ENCODE measurements at places on chromosomes 6 and 20. TPM values are rescaled to one million over a fixed set of nuclear protein-coding genes. Genes with fewer than 3 reads are reported as not detected.

DNA sequence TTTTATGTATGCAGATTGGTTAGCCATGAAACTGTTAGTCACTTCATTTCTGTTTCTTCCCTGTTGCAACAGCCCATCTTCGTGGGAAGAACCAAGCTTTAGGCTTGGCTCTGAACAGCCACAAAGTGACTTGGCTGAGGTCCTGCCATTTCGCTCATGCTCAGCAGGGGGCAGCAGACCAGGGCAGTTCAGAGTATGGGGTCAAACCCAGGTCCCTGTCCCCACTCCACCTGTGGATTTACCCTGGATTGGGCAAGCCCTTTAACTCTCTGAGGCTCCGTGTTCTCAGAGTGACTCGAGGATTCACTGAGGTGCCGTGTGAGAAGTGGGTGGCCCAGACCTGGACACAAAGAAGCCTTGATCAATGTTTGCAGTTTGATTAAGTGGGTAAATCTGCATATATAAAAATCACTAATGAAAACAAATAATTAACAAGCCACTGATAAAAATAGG, 19.8 kb upstream of the MAP1LC3A start:
- DNase-seq, result no peak

The TRDN gene
- 5.1 TPM for total RNA-seq

- no peak for DNase-seq
Measured at GRCh38 chr20:12764851-12765250, 243.9 kb upstream of the SPTLC3 start.

GRCh38 chr6:35425284-35425683, 26.9 kb upstream of the FANCE start:
- DNase-seq, result peak; percentile 31

The MAFB gene
- total RNA-seq, result 14.2 TPM

The SERINC3 gene
- 112 TPM for total RNA-seq

DNA sequence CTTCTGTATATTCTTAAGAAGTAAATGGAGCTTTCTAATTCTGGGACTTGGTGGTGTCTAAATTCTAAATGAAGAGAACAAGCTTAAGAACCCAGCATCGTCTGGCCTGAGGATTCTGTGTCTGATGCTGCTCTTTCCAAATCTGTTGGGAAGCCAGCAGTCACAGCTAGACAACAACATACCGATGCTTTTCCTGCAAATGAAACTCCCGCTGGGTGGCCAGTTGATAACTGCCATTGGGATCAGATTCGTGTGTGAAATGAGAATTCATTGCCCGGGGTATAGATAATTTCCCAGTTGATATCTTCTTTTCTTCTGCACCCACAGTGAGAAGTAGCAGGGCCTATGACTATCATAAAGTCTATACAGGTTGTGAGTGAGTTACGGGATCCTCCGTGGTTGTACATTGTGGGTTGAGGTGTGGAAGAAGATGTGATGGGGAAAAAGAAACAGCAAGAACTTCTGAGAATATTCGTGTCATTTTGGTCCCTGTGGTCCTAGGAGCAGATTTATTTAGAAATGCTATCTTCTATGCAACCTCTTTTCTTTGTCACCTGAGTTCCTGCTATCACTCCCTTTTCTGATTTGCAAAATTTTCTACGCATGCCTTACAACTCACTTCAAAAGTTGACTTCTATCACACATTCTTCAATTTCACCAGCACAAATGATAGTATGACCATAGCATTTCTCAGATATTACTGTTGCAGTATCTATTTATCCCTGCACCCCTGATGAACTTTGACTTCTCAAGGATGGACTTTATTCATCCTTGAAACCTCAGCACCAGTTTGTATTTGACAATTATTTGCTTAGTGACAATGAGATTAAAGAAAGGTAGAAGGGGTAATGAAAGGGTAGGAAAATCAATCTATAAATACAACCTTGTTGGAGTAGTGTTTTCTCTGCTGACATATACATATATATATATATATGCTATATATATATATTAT, 10.4 kb downstream of the NOX3 start:
- no peak for DNase-seq

- DNase-seq, result peak; percentile 45
Measured at GRCh38 chr6:50925981-50926380, 107.3 kb downstream of the TFAP2B start.

The F13A1 gene
- 299 TPM for total RNA-seq

The SAMD5 gene
- 21.2 TPM for total RNA-seq

DNA sequence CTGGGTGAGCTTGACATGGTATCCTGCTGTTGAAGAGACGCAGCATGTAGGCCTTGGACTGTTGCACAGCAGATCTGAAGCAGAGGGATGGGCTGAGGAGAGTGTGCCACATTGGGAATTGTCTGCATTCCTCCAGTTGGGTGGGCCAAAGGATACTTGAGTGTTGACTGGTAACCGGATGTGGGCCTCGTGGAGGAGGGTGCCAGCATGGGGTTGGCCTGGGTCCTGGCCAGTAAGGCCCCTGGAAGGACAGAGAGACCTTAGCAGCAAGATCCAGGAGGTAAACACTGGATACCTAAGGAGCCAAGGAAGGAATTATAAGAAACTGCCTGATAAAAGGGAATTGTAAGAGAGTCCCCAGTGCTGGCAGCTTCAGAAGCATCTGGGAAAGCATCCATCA, 76.9 kb downstream of the FIG4 start:
- no peak for DNase-seq

- no peak for DNase-seq
Measured at GRCh38 chr6:127119102-127120022, 891 bp downstream of the RSPO3 start.

DNA sequence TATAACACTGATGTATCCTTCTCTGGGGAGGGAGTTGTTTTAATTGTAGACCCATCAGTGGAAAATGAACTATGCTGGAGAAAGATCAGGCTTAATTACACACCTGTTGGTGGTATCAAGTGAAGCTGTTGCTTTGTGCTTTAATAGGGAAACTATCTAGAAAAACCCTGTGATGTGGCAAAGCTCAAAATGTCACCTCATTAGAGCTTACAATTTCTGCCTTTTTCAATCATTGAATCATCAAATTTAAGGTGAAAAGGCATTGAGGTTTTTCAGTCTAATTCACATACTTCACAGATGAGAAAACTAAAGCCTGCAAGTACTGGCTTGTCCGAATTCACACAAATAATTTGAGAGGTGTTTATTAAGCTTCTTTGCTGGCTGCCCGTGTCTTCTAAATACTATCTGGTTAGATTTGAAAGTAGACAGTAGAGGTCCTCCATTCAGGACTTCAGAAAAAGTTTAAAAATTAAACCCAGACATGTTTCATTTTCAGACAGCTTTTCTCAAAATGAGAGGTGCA, 143.3 kb upstream of the MAP3K7 start:
- no peak for DNase-seq

The C20orf141 gene
- total RNA-seq, result not detected

The RBM24 gene
- 25.0 TPM for total RNA-seq

The DOP1A gene
- total RNA-seq, result 31.8 TPM

GRCh38 chr6:5657684-5658430, 348.9 kb downstream of the NRN1 start:
- no peak for DNase-seq

DNA sequence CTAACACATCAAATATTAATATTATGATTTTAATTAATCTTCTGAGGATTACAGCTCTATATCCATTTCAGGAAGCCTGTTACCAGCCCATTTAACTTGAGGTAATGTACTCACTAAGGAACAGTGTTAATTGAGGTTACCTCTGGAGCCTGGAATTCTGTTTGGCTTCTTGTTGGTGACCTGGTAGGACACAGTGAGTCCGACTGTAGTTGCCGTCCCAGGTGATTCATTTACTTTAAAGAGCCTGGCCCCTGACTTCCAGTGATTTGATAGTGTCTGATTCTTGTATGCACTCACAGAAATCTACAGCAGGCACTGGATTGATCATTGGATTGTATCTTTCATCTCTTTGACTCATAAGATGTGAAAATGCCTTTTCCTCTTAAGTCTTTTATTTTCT, 34.0 kb downstream of the IGF2R start:
- no peak for DNase-seq

DNA sequence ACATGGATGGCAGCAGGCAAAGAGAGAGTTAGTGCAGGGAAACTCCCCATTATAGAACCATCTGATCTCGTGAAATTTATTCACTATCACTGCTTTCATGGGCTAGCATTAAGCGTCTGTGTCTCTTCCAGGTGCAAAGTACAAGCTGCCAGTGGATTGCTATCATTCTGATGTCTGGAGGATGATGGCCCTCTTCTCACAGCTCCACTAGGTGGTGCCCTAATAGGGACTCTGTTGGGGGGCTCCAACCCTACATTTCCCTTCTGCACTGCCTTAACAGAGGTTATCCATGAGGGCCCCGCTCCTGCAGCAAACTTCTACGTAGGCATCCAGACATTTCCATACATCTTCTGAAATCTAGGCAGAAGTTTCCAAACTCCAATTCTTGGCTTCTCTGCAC, 347.8 kb upstream of the HS3ST5 start:
- DNase-seq, result no peak

DNA sequence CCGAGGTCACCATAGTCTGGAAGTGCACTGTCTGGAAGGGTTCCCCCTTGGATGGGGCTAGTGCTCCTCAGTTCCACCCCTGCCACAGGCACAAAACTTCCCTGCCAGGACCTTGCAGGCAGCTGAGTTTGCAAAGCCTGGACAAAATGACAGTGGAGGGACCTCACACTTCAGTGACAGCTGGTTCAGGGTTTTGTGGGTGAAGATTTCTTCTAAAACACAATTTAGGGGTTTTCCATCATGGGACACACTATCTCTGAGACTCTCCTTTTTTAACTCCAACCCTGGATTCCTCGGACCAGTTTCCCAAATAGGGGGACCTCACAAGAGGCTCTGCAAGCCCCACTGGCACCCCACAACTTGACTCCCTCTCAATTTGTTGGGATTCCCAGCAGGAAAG, 33.6 kb upstream of the PREX1 start:
- no peak for DNase-seq

GRCh38 chr6:139060332-139060731, 31.8 kb downstream of the ABRACL start:
- DNase-seq, result no peak

DNA sequence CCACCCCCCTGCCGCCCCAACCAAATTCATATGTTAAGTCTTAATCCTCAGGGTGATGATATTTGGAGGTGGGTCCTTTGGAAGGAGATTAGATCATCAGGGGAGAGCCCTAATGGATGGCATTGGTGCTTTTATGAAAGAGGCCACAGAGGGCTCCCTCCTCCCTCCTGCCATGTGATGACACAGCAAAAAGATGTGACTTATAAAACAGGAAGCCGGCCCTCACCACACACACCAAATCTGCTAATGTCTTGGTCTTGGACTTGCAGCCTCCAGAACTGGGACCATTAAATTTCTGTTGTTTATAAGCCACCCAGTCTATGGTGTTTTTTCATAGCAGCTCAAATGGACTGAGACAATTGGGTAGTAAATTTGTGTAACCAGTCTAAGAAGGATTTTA, 176.3 kb downstream of the ADGRG6 start:
- DNase-seq, result no peak

DNA sequence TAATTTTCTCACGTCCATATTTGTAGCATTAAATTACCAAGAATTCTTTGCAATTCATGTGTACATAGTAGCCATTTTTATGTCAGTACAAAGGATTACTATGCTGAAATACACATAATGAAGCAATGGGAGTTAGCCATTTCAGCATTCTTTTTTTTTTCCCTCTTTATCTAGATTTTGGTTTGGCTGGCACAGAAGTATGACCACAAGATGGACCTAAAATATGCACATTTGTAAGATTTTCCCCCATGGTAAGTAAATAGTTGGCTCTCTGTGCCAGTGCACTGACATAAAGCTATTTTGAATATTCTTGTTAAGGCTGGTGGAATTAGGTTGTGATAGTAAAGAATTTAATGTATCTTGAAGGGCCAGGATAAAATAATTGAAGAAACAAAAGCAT, 486.1 kb upstream of the BTBD3 start:
- no peak for DNase-seq

The GMNN gene
- 17.1 TPM for total RNA-seq

The GSTA4 gene
- total RNA-seq, result 19.7 TPM

DNA sequence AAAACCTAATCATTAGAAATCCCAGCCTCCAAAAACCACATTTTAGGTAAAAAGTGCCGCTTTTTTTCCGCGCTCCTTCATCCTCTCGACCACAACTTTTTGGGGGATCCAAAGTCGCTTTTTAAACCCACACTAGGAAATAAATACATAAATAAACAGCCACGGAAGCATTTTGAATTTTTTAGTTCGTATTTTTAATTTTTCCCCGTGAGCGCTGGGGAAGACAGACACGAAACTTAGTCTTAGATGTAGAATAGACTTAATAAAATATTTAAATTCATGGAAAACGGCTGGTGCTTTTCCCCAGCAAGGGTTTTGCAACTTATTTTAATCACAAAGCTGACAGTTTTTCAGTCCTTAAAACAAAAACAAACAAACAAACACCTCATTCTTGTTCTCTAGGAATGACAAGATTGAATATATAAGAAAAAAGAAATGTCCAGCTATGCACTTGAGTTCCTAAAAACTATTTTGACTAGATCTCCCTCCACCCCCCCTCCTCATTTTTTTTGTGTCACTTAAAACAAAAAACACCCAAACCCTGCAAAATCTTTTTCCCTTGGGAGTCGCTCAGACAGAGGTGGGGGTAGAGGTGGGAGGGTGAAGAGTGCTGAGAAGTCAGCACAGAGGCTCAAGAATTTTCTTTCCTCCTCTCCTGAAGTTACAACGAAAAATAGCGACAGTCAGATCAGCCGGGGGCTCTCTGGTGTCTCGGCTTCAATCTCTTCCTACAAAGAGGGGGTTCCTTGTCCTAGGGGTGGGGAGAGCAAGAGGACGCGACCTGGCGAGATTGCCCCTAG, 43.4 kb upstream of the SUPT3H start:
- DNase-seq, result no peak

The OOEP gene
- not detected for total RNA-seq

- no peak for DNase-seq
Measured at GRCh38 chr6:113862112-113862511, 5.0 kb downstream of the MARCKS start.

- no peak for DNase-seq
Measured at GRCh38 chr20:18091623-18092022, 33.9 kb upstream of the OVOL2 start.

The C20orf144 gene
- total RNA-seq, result not detected

GRCh38 chr6:170464524-170464979, 88.6 kb downstream of the PSMB1 start:
- DNase-seq, result no peak

DNA sequence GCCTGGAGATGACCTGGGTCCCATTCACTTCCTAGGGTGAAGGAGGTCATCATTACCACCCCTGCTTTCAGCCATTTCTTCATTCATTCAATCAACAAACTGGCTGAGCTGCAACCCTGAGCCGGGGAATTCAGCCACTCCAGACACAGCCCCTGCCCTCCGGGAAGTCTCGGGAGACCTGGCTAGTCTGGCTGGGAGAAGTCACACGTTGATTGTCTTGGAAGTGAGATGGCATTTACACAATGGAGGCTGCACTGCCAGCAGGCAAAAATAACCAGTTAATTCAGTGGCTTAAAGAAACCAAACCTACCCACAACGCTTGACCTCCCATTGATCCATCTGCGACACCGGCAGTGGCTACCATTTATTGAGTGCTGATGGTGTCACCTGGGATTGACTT, 2.0 kb upstream of the PMEPA1 start:
- no peak for DNase-seq
